Activated naive CD4-positive, alpha-beta T cell treated with anti-CD3 and anti-CD28 coated beads for 36 hours (primary cell): ENCODE measurements at places on chromosomes 5 and 9. TPM values are rescaled to one million over a fixed set of nuclear protein-coding genes. Genes with fewer than 3 reads are reported as not detected.

- no peak for DNase-seq
Observed at GRCh38 chr5:158549311-158549710, 550.4 kb downstream of the EBF1 start.

GRCh38 chr5:154199671-154200220 lies 9.2 kb downstream of the GALNT10 start:
- no peak for DNase-seq

DNA sequence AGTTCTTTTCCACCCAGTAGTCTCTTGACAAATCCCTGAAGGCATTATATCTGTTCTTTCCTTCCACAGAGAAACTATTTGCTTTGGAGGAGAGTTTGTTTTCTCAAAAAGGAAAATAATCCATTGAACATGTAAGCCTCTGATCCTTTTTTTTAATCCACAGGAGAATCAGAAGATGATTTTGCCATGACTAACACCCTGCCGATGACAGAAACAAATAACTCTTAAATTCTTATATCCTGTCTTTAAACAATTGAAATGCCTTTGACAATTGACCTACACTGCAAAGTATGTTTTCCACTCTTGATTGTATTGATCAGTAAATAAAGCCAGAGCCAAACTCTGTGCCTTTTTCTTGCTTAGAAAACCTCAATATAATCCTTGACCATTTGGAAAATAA lies 666.4 kb upstream of the CTNND2 start:
- no peak for DNase-seq

- DNase-seq: no peak
Observed at GRCh38 chr5:178699681-178700253, 30.7 kb downstream of the ZNF354A start.

DNA sequence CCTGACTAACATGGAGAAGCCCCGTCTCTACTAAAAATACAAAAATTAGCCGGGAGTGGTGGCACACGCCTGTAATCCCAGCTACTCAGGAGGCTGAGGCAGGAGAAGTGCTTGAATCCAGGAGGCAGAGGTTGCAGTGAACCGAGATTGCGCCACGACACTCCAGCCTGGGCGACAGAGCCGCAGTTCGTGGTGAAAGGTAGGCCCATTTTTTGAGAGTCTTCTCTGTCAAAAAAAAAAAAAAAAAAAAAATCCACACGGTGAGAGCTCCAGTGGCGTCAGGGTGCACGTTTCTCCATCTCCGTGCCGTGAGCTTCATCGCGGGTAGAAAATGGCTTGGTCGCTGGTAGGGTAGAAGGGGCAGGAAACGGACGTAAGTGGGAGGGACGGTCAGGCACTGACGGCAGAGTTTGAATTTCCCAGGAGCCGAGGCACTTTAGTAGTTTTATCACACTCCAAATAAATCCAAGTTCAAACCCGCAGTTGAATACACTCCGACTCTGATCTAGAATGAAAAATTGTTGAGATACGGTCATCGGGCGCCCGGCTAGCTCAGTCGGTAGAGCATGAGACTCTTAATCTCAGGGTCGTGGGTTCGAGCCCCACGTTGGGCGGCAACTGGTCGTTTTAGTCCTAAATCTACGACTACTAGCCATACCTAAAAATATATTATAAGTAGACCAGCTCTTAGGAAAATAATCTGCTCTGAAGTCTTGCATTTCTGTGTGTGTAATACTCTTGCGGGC lies 2.4 kb upstream of the TRIM7 start:
- peak; percentile 92 for DNase-seq

DNA sequence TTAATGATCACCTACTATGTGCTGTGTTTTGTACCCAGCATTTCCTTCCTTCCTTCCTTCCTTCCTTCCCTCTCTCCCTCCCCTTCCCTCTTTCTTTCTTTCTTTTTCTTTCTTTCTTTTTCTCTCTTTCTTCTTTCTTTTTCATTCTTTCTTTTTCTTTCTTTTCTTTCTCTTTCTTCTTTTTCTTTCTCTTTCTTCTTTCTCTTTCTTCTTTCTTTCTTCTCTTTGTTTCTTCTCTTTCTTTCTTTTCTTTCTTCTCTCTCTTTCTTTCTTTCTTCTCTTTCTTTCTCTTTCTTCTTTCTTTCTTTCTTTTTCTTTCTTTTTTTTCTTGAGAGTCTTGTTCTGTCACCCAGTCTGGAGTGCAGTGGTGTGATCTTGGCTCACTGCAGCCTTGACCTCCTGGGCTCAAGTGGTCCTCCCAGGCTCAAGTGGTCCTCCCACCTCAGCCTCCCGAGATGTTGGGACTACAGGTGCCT lies 165.7 kb upstream of the MVB12B start:
- no peak for DNase-seq

- DNase-seq: no peak
Observed at GRCh38 chr9:114931407-114931806, 1.0 kb upstream of the TNFSF8 start.

DNA sequence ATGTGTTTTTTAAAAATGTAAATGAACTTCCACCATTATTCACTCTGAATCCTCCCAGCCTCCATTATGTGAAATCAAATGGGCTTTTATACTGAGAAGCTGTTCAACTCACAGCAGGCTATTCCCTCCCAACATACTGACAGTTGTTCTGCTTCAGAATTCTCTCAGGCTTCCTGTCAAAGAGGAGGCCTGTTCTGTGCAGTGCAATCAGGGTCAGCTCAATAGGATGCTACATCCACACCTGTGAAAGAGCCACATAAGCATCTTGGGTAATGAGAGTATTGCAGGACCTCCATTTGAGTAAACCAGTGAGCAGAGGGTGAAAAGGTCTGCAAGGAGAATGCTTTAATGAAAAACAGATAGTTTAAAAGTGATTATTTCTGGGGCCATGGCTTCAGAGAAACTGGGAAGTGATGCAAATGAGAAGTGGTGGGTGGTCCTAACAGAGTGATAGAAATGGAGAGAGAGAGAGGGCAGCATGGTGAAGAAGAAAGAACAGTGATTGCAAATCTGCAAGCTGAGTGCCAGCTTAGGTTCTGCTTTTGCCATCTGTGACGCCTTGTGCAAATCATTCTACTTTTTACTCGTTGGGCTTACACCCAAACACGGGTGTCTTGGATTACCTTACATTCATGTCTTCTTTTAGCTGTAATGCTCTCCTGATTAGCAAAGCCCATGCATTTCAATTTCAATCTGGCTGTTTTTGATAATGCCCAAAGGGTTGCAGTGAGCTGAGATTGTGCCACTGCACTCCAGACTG lies 202.5 kb upstream of the NMUR2 start:
- DNase-seq: no peak

GRCh38 chr5:6108540-6108848 lies 269.9 kb downstream of the MED10 start:
- DNase-seq: no peak

GRCh38 chr9:35967042-35967441 lies 9.1 kb upstream of the OR2S2 start:
- no peak for DNase-seq

DNA sequence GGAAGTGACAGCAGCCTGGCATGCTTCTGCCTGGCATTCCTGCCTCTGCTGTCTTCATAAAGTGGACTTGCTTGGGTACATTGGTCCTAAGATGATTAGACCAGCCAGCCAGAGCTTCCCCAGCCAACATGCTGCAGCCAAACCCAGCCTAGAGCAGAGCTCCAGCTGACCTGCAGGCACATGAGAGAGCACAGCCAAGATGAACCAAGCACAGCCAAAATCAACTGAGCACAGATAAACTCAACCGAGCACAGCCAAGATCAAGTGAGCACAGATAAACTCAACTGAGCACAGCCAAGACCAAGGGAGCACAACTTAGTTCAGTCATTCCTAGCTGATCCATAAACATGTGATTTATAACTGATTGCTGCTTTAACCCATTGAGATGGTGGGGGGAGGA lies 266.5 kb downstream of the MSX2 start:
- no peak for DNase-seq

- no peak for DNase-seq
Observed at GRCh38 chr5:73638344-73639095, 12.5 kb downstream of the ARHGEF28 start.

DNA sequence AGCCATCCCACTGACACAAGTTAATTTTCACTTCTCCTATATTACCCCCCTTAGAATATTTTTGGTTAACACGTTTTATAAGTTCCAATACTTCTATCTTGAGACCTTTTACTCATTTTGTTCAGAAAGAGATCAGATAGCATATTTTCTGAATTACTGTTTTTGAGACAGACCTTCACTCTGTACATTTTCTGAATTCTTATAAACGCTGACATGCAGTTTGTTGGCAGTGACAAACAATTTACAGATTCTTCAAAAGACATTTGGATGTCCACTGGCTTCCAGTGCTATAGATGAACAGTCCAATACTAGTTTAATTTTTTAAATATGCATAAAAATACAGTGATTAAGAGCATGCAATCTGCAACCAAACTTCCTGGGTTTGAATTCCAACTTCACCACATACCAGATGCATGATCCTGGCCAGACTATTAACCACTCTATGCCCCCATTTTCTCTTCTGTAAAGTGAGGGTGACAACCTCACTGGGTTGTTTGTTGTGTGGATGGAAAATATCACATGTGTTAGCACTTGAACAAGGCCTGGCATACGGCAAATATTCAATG lies 142.1 kb downstream of the AGTPBP1 start:
- no peak for DNase-seq

DNA sequence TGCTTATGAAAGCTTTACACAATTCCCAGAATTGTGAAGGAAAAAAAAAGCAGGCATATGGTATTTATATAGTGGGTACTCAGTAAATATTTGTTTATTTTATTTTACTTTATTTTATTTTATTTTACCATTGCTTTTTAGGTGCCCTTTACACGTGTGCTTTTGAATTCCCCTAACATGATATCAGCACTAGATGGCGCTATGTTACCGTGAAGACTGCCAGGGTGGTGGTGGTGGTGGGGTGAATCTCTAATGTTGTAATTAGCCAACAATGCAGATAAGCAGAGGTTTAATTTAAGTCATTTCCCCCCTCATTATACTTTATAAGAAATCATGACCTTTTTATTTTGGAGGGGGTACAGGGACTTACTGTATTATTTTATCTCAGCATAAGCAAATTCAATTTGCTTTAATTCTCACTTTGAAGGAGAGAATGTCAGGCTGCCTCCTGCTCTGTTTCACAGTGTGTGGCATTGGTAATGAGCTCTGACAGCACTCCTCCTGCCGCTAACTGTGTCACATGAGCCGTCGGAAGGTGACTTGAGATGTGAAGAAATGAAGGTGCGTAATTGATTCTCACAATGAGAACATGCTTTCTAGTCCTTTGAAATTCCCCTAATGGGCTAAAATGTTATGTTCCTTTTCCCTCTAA lies 165.6 kb downstream of the YTHDC2 start:
- DNase-seq: peak; percentile 56

DNA sequence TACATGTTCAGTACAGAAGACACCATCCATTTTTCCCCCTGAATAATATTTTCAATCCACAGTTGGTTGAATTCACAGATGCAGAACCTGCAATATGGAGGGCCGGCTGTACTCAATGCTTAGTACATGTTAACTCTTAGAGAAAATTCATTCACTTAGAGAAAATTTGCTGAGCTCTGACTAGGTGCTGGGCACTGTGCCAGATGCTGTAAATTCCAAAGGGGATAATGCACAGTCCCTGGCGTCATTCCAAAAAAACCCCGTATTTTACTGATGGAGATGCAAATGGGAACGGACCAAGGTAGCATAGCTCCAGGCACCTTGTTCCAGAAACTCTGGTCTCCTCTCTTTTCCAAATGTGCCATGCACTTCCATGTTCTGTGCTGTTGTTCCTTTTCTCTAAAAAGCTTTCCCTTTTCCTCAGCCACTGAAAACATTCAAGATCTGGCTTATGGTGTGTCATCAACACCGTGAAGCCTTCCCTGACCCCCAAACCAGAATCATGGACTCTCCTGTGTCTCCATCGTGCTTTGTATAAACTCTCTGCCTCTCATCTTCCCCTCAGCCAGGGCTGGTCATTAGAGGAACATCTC lies 55.7 kb upstream of the COL15A1 start:
- DNase-seq: no peak

Gene CKMT2
- total RNA-seq: not detected

Gene TXNDC8
- total RNA-seq: not detected

Gene MEIKIN
- total RNA-seq: 1.4 TPM

Gene LRRC70
- total RNA-seq: 1.0 TPM

Gene KIF27
- total RNA-seq: 2.7 TPM

Gene BTNL9
- total RNA-seq: not detected

Gene FAM200C
- 0.84 TPM for total RNA-seq

Gene HK3
- not detected for total RNA-seq

Gene MCTP1
- not detected for total RNA-seq

Gene TMC1
- total RNA-seq: not detected

Gene SPINK7
- not detected for total RNA-seq

Gene FOXD4L6
- not detected for total RNA-seq
